Activated CD4-positive, CD25-positive, alpha-beta regulatory T cell (primary cell): ENCODE measurements at places on chromosomes 13 and 19.

- DNase-seq, result no peak
Observed at GRCh38 chr19:17078920-17079709, 3.5 kb downstream of the MYO9B start.

DNA sequence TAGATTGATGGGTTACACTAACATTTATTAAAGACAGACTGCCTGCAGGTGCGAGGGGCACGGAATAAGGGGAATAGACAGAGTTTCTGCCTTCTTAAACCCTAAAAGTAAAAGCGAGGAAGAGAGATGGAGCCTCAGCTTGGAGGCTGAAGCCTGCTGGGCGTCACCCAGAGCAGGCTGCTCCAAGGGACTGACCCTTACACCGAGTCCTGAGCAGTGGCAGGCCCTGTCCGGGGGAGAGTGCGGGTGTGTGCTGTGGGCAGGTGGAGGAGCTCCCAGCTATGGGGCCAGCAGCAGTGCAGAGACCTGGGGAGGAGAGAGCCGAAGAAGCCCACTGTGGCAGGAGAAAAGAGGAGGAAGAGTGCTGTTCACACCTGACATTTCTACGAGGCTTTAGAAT is 86.4 kb downstream of the SOX1 start:
- no peak for DNase-seq

- no peak for DNase-seq
Observed at GRCh38 chr13:101149735-101150384, 266.4 kb downstream of the NALCN start.

DNA sequence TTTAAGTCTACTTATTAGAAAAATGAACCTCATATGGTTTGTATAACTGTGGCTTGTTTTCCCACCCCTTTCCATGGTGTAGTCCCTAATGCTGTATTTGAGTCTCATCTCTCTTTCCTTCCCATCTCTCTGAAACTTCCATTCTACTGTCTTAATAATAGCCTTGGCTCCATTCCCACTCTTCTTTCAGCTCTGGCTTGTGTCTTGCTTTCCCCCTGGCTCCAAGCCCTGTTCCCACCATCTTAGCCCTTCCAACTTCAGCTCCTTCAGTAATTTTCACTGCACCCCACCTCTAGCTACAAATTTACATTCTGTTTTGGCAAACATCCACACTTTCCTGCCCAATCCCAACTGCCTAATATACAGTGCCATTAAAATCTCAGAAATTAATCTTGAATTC is 137.5 kb downstream of the SLITRK6 start:
- DNase-seq, result no peak

GRCh38 chr13:30299786-30300185 is 7.6 kb downstream of the KATNAL1 start:
- no peak for DNase-seq

GRCh38 chr13:37546087-37546486 is 52.5 kb downstream of the POSTN start:
- no peak for DNase-seq

GRCh38 chr19:1261538-1261797 is 7.7 kb upstream of the CIRBP start:
- DNase-seq, result no peak

GRCh38 chr19:43126720-43127119 is 44.2 kb upstream of the PSG2 start:
- no peak for DNase-seq

GRCh38 chr19:50924586-50924985 is 13.4 kb upstream of the KLK4 start:
- no peak for DNase-seq

DNA sequence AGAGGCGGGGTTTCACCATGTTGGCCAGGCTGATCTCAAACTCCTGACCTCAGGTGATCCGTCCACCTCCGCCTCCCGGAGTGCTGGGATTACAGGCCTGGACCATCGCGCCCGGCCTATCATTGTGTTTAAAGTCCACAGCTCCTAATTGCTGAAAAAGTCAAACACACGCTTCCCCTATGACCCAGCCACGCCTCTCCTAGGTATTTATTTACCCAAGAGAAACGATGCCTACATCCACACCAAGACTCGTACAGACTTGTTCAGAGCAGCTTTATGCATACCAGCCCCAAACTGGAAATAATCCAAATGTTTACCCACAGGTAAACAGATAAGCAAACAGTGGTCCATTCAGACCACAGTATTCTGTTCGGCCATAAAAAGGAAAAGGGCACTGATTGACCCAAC is 15.1 kb downstream of the ZNRF4 start:
- no peak for DNase-seq

GRCh38 chr13:98158172-98158899 is 15.4 kb downstream of the FARP1 start:
- no peak for DNase-seq

GRCh38 chr13:33728271-33729037 is 89.5 kb upstream of the RFC3 start:
- no peak for DNase-seq

DNA sequence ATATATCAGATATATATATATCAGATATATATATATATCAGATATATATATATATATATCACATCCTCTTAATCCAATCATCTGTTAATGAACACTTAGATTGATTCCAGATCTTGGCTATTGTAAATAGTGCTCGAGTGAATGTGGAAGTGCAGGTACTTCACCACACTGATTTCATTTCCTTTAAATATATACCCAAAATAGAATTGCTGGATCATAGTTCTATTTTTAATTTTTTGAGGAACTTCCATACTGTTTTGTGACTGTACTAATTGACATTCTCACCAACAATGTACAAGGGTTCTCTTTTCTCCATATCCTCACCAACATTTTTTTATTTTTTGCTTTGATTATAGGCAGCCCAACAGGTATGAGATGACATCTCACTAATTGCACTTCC is 277.5 kb downstream of the NHLRC3 start:
- DNase-seq, result no peak

GRCh38 chr13:20131057-20131832 is 29.6 kb downstream of the GJA3 start:
- no peak for DNase-seq

GRCh38 chr19:10145031-10145430 is 25.3 kb upstream of the EIF3G start:
- DNase-seq, result no peak

DNA sequence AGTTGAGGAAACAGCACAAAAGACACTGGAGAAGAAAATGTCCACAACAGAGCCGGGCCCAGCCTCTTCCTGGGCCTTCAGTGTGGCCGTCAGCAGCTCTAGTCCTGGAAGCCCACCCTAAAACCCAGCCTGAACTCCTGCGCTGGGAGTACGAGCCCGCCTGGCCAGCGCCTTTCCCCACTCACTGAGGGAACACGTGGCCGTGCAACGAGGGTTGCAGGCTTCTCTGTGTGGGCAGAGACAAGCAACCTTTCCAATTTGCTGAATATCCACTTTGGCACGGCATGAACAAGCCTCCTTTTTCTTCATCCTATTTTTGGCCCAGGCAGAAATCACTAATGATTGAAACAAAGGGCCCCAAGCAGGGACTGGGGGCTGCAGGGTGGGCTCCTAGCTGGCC is 89.2 kb downstream of the CRYL1 start:
- no peak for DNase-seq

DNA sequence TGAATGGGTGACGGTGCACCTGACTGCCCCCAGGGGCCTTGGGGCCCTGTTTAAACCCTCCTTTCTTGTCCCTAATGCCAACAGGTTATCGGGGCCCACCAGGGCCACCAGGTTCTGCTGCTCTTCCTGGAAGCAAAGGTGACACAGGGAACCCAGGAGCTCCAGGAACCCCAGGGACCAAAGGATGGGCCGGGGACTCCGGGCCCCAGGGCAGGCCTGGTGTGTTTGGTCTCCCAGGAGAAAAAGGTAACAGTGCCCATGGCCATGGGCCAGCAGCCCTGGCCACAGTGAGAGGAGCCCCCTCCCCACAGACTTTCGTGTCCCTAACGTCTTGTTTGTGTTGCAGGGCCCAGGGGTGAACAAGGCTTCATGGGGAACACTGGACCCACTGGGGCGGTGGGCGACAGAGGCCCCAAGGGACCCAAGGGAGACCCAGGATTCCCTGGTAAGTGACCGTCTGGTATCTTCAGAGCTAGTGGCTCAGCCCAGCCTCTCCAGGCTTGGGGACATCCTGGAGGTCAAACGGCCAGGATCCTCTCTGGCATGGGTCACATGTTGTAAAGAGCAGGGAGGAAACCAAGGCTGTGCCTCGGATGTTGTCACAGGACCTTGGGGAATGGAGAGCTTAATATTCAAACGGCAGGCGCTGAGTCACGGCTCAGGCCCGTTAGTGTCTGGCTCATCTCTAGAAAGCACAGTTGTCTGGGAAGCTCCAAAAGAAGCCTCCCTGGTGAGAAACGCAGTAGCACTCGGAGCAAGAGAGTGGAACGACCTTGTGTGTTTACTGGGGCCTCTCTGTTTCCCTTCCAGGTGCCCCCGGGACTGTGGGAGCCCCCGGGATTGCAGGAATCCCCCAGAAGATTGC is 58.3 kb downstream of the RAB20 start:
- no peak for DNase-seq

DNA sequence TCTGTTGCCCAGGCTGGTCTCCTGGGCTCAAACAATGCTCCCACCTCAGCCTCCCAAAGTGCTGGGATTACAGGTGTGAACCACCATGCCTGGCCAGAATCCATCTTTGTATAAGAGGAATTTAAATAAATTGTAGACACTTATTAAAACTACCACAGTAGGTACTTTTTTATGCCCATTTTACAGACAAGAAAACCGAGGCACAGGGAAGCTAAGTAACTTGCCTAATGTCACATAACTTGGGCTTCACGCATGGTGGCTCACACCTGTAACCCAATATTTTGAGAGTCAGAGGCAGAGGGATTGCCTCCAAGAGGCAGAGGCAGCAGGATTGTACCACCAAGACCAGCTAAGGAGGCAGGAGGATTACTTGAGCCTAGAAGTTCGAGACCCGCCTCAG is 22.7 kb upstream of the CALM3 start:
- DNase-seq, result no peak

- no peak for DNase-seq
Observed at GRCh38 chr13:89755729-89756492, 1591.6 kb upstream of the MIR17HG start.

GRCh38 chr13:105048677-105049076 is 1486.8 kb downstream of the EFNB2 start:
- DNase-seq, result no peak

DNA sequence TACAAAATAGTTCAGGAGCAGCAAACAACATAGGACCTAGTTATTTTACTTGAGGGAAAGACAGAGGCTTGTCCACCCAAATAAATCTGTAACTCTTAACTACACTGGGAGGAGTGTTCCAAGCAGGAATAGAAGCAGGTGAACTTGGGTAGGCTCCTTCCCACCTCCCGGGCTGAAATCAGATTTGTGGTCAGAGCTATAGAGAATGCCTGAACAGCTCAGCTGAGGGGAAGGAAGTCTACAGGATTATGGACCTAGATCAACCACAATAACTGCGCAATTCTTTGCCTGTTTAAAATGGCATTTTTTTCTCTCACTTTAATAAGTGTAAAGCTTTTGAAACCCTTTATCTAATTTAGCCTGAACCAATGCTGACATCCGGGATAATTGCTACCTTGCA is 73.5 kb upstream of the IRS2 start:
- DNase-seq, result no peak

DNA sequence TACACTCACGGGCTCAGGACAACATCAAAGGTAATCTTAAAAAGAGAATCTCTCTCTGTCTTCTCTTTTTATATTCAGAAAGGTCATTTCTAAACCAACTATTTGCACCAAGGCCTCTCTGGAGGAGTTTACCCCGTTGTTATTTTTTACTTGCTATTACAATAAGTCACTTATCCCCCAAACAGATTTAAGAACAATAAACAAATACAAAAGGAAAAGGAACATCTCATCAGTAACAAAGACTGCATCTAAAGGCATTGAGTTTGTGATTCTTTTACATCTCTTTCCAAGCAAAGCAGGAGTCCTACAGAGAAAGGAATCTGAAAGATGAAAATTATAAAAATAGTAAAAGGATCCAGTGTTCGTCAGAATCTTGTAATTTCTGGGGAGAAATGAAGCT is 75.4 kb downstream of the GGACT start:
- no peak for DNase-seq

- DNase-seq, result no peak
Observed at GRCh38 chr13:105702441-105702840, 833.0 kb downstream of the EFNB2 start.

DNA sequence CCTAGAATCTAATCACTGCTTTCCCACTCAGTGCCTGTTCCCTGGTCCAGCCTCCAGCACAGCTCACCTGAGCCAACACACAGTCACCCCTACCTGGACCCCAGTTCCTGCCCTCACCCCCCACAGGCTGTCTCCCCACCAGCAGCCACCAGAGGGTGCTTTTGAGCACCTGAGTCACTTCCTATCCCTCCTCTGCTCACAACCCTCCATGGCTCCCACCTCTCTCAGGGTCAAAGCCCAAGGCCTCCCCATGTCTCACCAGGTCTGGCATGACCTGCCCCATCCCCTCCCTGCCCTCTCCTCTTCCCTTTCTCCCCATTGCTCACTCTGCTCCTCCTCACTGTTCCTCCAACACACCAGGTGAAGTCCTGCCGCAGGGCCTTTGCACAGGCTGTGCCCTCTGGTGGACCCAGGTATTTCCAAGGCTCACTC is 7.1 kb upstream of the DPP9 start:
- peak; percentile 37 for DNase-seq

- DNase-seq, result no peak
Observed at GRCh38 chr19:51168564-51169282, 26.6 kb downstream of the SIGLEC7 start.

DNA sequence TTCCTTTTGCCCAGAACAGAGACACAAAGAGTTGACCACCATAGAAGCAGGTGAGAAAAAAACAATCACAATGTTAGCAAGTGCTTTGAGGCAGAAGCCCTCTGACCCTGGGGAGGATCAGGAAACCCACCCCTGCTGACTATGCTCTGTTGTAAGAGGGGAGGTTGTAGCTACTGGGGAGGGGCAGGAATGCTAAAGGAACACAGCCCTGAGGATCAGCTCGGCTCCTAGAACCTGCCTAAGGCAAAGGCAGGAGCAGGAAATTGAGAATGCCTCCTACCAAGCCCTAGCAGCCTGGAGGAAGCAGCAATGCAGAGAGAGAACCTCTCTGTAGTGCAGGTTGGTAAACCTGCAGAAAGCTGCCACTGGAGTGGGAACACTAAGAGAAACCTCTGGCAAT is 624.0 kb upstream of the KLF12 start:
- no peak for DNase-seq

DNA sequence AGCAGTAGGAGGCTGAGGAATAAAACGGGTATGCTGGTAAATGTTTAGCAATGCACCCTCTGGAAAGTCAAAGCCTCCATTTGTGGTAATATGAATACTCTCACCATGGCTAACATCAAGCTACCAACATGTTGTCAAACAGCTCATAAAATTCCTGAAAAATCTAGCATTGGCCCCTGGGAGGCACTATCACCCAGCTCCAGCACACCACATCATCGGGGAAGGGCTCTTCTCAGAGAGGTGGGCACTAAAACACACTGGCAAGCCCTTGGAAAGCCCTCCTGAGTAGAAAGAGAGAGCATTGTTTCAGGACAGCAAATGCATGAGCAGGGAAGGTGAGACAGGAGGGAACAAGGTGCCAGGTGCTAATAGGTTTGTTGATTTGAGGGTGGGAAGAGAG is 53.9 kb upstream of the FLT1 start:
- DNase-seq, result no peak

GRCh38 chr19:33819880-33820781 is 23.5 kb downstream of the KCTD15 start:
- peak; percentile 14 for DNase-seq
